ENCODE measurements at places on chromosomes 13 and 19.

DNA sequence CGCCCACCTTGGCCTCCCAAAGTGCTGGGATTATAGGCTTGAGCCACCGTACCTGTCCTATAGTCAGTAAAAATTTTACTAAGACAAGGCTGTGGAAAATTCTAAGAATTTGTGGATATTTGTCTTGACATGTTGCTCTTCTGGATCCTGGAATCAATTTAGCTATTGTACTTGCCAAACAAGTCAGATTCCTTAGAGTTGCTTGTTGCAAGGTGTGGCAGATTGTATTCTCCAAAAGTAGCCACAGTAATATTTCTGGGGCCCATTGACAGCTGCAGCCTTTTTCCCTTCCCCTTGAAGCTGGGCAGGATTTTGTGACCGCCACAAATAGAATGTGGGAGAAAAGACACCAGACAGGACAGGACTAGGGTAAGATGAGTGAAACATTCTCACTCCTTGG, 98.8 kb upstream of the TMTC4 start:
- DNase-seq = no peak

DNA sequence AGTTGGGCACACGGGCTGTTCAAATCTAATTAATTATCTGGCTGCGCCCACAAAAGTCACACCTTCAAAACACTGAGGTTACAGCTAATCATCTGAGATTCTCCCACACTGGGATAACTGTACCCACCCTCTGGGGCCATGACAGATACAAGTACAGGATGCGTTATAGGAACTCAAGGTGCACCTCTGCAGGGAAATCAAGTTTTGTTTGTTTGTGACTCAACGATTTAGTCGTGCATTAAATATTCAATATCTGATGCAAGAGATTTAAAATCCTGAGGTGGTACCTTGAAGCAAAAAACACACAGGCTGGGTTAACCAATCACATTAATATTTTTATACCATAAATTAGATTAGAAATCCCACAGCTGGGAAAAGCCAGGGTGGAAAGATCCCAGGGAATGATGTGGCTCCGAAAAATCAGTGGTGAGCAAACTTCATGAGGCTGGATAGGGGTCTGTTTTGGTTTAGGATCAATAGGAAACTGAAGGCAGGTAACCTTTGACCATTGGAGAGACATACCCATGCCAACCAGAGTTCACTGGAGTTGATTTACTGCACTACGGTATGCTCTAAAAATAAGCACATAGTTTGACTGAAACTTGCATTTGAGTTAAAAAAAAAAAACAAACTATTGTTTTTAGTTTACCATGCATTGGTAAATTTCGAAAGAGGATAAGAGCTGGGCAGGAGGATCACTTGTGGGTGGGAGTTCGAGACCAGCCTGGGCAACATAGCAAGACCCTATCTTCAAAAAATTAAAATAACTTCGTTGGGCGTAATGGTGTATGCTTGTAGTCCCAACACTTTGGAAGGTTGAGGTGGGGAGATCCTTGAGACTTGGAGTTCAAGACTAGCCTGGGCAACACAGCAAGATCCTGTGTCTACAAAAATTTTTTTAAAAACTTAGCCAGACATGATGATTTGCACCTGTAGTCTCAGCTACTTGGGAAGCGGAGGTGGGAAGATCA, 23.9 kb upstream of the CEBPG start:
- no peak for DNase-seq

- DNase-seq = no peak
These were observed 123.8 kb downstream of the SIPA1L3 start for GRCh38 chr19:38030686-38031422.

GRCh38 chr13:114079601-114080536, 52.6 kb downstream of the RASA3 start:
- no peak for DNase-seq

DNA sequence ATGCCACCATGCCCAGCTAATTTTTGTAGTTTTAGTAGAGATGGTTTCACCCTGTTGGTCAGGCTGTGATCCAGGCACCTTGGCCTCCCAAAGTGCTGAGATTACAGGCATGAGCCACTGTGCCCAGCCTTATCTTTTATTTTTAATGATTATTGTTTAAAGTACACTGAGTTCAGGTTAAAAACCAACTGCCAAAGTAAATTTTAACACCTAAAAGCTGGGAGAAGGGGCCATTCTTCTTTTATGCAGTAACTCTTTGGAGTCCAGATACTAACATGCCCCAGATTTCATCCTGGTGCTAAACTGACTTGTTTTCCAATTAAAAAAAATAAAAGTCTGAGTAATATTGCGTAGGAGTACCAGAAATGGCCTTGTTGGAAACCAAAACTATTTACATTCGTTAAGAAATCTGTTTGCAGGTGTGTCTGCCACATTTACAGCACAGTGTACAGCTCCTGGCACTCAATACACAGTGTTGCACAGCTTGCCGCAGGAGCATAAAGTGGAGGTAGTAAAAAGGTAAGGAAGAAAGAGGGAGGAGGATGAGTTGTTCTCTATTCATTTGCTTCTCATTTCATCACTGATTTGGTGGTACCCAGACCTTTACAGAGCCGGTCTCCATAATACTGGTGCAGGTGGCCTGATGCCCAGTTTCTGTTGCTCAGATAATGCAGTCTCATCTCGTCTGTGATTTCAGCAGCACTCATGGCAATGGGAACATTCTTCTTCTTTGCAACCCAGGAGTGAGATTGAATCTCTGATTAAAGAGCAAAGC, 108.9 kb downstream of the PCCA start:
- no peak for DNase-seq

GRCh38 chr19:52115526-52116053, 20.0 kb upstream of the ZNF841 start:
- no peak for DNase-seq

DNA sequence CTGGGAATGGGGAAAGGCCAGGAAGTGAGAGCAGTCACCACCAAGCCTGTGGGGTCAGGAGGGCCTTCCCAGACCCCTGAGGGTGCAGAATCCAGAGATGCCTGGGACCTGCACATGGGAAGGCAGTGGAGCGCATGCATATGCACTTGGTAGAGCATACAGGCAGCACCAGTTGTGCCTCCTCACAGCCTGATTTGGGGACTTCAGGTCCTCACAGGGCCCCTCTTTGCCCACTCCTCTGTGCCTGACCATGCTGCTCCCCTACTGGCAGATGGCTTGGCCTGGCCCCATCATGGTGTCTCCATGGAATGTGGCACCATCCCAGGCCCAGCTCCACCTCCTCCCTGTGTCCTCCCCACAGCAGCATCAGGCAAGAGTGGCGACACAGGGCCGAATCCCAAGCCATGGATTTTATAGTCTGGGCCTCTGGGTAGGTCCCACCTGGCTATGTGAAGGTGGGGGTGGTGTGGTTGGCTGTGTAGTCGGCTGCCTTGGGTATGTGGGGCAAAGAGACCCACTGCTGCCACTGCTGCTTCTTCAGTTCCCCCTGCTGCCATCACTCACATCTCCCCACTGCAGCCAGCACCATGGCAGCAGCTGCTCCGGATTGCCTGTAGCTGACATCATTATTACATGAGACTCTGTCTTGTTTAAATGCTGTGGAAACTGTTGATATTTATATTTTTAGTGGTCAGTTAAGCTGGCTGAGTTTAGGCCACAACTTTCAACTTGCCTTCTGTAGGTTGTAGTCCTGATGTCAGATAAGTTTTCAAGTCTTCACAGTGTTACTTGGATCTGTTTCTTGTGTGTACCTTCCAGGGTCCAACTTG, 247.0 kb downstream of the GPC6 start:
- DNase-seq = no peak

DNA sequence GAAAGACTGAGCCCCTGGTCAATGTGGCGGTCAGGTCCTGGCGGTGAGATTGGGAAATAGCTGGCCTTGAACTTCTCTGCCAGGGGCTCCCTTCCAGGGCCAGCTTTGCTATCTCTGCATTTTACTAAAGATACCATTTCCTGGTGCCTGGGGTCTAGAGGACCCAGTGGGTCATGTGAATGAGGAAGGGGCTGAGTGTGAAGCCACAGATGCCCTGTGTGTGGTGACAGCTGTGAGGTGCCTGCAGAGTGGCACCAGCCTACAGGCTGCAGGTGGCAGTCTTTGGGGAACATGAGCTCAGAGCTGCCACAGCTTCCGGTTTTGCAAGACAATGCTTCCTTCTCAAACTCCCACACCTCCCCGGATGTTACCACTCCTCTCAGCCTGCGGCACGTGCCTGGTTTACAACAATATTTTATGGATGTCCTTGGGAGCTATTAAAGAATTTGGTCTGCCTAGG, 5.2 kb upstream of the MLNR start:
- peak; percentile 31 for DNase-seq

- DNase-seq = no peak
These were observed 736.9 kb upstream of the PCDH9 start for GRCh38 chr13:67967031-67967430.

GRCh38 chr19:53076984-53077383, 26.2 kb downstream of the ZNF160 start:
- DNase-seq = no peak

GRCh38 chr13:50152224-50152623, 137.0 kb downstream of the KCNRG start:
- DNase-seq = no peak

GRCh38 chr13:24292481-24292880, 16.9 kb upstream of the C1QTNF9 start:
- DNase-seq = no peak

GRCh38 chr13:98262292-98262691, 85.2 kb upstream of the RNF113B start:
- no peak for DNase-seq

- DNase-seq = no peak
These were observed 22.6 kb downstream of the ZSWIM4 start for GRCh38 chr19:13817615-13818371.

GRCh38 chr13:109790942-109791605, 4.7 kb upstream of the IRS2 start:
- peak; percentile 51 for DNase-seq

GRCh38 chr13:48490241-48490640, 42.6 kb downstream of the RCBTB2 start:
- DNase-seq = no peak
